ENCODE measurements at places on chromosomes 4 and X.

DNA sequence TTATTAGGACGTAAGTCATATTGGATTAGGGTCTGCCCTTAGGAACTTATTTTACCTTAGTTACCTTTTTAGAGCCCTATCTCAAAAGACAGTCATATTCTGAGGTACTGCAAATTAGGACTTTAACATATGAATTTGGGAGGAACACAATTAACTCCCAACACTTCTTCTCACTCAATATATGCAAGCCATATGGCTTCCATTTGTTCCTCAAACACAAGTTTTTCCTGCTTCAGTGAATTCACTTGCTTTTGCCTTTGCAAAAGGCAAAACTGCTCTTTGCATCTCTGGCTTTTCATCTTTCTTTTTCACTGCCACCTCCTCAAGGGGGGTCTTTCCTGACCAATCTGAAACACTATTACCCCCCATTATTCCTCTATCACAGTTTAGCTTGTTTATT is 220.3 kb downstream of the KCTD8 start:
- DNase-seq: no peak

DNA sequence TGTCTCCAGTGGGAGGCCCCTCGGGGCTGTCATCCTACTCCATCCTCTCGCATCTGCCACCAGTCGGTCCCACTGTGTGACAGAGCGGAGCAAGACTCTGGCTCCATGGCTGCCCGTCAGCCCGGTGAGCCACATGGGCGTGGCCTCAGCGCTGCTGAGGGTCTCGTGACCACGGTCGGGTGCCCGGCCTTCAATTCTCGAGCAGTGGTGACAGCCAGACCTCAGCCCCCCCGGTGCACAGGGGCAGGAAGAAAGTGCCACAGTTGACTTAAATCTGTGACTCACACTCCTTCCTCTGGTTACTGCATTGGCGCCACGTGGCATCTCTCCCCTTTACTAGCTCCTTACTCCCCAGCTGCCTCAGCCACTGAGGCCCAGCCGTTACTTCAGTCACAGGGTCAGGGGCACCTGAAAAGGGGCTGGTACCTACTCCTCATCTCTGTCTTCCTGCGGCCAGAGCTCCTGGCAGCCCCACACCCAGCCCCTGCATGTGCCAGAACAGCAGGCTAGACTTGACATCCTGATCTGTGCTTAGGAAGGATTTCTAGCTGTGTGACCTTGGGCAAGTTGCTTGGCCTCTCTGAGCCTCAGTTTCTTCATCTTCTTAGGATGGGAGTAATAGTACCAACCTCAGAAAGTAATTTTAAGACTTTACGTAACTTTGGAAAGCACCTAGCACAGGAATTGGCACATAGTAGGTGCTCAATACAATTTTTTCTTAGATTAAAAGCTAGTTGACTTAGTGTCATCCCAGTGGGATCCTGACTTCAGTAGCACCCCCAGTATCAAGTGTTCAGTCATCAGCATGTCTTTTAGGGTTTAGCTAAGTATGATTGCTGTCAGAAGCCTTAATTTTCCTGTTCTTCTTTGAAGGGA is 66.1 kb downstream of the TNIP2 start:
- peak; percentile 51 for DNase-seq

- no peak for DNase-seq
These were observed 1165.7 kb upstream of the IGFBP7 start for GRCh38 chr4:58275856-58276255.

DNA sequence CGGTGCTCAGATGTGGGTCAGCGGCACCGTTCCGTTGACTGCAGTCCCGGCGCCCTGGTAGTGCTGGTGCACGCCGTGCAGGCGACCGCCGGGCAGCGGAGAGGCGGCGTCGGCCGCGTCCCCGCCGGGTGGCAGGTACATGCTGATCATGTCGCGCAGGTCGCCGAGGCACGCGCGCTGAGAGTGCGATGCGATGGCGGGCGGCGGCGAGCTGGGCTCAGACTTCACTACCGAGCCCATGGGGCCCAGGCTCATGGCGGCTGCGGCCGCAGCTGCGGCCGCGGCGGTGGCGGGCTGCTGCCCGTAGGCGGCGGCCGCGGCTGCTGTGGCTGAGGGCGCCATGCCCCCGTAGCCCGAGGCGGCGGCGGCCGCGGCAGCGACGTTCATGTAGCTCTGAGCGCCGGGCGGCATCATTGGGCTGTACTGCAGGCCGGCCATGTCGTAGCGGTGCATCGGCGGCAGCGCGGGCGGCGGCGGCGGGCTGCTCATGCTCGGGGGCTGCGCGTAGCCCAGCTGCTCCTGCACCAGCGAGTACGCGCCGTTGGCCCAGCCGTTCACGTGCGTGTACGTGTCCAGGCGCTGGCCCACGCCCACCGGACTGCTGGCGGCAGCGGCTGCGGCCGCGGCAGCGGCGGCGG is 1.0 kb downstream of the SOX3 start:
- no peak for DNase-seq

DNA sequence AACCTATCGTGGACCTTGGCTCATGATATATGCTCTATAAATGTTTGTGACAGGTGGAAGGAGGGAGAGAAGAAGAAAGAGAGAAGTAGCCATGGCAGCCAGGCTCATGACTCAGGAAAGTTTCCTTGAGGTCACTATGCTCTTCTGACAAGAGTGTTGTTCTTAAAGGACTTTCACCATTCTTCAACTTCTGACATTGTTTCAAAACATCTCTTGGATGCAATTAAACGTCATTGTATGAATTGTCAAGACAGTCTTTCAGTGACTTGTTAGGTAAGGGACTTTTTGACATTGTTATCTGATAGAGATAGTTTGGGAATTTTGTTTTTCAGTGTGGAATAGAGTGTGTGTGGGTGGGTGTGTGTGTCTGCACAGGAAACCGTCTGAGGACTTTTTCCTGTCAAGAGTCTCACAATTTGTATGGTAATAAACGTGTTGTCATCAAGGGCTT is 617.0 kb downstream of the MID1IP1 start:
- DNase-seq: no peak

DNA sequence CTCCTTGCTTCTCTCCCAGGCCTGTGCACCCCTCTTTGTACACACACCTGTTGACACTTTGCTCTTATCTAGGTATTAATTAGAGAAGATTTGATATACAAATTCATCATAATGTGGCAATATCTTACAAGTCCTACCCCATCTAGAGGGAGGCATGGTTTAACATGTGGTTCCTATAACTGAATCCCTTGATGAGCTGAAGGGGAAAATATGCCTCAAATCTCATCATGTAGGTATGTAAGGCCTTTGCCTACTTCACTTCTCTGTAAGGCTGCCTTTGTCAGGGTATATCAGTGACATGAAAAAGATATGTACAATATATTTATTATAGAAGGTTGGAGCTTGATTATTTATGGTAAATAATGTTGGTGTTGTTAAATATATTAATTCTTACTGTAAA is 31.9 kb downstream of the HTR2C start:
- no peak for DNase-seq

DNA sequence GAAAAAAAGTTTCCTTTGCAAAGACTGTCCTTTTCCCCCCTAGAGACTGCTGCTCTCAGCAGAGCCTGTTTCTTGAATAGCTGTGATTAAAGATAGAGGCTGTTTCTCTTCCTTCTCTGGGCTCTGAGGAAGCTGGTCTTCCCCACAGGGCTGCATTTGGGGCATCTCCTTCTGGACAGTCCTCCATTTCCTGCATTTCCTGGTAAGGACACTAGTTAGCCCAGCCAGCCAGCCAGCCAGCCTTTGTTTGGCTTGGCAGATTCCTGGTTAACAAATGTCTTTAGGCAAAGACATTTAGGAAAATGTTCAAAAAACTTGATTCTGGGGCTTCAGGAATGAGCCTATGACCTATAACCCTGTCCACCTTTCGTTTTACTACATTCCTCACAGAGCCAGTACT is 34.0 kb upstream of the PLAC1 start:
- DNase-seq: no peak

DNA sequence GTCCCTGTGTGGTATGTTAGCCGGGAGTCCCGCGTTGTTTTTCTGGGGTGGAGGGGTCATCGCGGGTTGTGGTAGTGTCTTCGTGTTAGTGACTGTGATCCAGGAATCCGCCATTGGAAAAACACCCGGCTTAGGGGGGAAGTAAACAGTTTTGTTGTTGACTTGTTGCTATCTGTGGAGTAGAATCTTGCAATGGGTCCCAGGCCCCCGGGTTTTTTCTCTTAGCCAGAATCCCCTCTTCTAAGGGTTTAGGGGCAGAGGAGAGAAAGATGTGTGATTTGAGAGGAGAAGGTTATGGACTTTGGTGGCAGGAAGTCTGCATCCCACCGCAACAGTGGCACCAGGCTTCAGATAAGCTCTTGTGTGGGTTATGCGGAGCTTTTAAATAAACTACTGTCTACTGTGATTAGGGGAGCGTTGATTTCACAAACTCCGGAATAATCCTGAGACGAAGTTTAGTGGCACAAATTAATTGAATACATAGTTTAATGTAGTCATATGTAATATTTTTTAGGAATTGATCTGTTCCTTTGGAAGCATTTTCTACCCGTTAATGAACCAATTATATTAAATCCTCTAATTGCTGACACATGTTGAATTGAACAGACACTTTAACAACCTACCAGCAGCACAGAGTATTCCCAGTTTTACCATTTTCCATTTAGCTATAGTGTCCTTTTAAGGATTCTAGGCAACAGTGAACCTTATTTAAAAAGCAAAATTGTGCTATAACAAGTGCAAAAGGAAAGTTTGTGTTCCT is 1.4 kb downstream of the DDX3X start:
- no peak for DNase-seq

- DNase-seq: no peak
These were observed 11.5 kb downstream of the NAT8L start for GRCh38 chr4:2070421-2071251.

GRCh38 chrX:63475200-63475599 is 124.1 kb upstream of the SPIN4 start:
- DNase-seq: no peak

GRCh38 chr4:165502916-165503907 is 124.4 kb downstream of the CPE start:
- no peak for DNase-seq

- DNase-seq: no peak
These were observed 18.2 kb downstream of the MRPL1 start for GRCh38 chr4:77880784-77881183.

- no peak for DNase-seq
These were observed 72.6 kb downstream of the GATB start for GRCh38 chr4:151688003-151688784.

GRCh38 chr4:40581254-40582140 is 48.2 kb downstream of the RBM47 start:
- peak; percentile 16 for DNase-seq

DNA sequence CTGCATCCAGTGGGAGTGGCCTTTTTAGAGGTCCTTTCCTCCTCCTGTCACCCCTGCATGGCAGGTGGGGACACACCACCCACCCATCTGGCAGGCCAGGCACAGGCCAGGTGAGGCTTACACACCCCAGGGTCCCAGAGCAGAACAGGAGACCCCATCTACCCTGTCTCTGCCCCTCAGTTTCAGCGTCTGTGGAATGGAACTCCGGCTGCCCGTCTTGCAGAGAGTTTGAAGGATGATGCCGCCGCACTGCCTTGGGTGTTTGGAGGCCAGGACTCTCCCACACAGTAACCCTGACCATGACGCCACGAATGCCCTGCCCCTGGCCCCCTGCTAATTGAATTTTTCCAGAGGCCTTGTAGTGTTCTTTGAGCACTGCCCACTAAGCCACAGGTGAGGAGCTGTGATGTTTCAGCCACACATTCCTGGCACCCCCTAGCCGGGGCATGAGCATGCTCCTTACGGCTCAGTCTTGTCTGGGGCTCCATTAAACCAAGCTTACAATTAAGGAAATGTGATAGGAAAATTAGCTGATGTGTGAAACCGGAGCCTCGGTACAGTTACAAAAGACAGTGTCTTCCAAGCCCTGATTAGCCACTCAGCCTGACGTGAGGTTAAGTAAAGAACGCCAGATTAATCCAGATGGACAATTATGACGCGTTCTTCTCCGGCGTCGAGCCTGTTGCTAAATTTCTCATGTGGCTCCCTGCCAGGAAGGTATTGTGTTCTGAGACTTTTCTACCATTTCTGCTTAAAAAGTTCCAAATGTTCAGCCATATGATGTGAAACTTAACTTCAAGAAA is 39.3 kb downstream of the HMX1 start:
- DNase-seq: no peak

GRCh38 chr4:174157106-174157607 is 126.3 kb downstream of the FBXO8 start:
- DNase-seq: no peak

- no peak for DNase-seq
These were observed 96.5 kb upstream of the DUSP21 start for GRCh38 chrX:44747317-44747716.

DNA sequence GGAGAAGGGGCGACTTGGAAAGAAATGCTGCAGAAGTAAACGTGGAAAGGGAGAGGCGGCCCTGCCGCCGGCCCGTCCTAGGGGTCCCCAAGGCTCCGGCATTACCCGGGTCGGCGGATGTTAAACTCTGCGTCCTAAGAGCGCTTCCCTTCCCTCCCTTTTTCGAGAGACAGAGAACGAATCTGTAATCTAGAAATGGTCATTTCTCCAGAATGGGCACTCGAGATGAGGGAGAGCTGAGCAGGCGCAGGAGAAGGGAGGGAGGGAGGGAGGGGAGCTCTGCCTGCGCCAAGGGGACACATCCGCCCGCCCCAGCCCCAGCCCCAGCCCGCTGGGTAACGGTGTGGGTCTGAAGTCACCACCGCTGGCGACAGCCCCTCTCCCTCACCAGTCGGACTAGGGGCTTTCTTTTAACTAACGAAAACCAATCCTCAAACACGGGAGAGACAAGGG is 1.7 kb downstream of the HCFC1 start:
- DNase-seq: no peak

DNA sequence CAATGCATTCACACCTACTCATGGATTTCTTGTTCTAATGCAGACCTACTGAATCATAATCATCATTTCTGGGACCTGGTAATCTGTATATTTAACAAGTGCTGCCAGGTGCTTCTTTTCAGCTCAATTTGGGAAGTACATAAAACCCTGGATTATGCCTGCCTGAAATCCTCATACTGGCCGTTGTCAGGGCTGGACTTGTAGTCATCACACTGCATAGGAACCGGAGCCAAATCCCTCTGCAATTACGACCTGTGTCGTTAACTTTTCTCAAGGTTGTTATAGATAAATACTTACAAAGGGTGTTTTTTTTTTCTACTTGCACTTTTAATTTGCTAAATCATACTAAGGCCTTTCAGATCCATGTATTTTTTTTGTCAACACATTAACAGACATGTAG is 294.9 kb upstream of the PRPS2 start:
- no peak for DNase-seq

GRCh38 chr4:78645853-78646757 is 94.5 kb downstream of the ANXA3 start:
- DNase-seq: no peak

- DNase-seq: no peak
These were observed 10.6 kb downstream of the TSPAN6 start for GRCh38 chrX:100625985-100626491.

GRCh38 chr4:70908993-70909556 is 6.9 kb downstream of the MOB1B start:
- no peak for DNase-seq

All from activated CD4-positive, alpha-beta T cell treated with anti-CD3 and anti-CD28 coated beads for 48 hours (primary cell).